Fibroblast of skin of right biceps (primary cell): ENCODE measurements at places on chromosomes 12 and 14.

GRCh38 chr12:92272061-92272964 lies 126.7 kb upstream of the BTG1 start:
- DNase-seq: no peak

DNA sequence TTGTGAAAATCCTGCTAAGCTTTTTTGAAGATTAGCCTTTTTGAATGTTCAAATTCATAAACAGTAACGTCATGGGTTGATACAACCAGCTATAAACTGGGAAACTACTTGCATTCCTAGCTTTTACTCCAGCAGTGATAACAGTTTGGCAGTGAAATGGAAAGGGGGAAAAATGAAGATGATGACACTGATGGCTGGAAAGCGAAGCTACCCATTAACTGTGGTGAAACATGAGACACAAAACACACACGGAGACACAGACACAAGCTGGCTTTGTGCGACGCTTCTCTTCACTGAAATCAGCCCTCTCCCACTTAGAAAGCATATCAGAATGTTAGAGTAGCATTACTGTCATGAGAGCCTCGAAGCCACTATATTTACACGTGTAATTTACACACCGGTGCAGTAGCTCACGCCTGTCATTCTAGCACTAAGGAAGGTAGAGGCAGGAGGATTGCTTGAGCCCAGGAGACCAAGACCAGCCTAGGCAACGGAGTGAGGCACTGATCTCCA lies 15.7 kb downstream of the VPS37B start:
- DNase-seq: peak; percentile 52

GRCh38 chr12:106894774-106895173 lies 60.9 kb upstream of the TMEM263 start:
- no peak for DNase-seq

DNA sequence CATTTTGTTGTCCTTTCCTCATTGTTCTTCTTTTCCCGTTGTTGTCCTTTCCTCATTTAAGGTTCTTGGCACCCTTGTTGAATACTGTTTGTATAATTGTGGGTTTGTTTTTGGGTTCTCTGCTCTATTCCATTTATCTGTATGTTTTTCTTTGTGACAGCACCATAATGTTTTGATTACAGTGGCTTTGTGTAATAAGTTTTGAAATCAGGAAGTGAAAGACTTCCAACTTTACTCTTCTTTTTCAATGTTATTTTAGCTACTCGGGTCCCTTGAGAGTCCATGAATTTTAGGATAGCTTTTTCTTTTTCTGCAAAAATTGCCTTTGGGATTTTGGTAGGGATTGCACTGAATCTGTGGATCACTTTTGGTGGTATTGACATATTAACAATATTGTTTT lies 28.1 kb downstream of the ETNK1 start:
- no peak for DNase-seq

GRCh38 chr14:81382517-81383225 lies 17.5 kb downstream of the STON2 start:
- no peak for DNase-seq

GRCh38 chr12:77002382-77002781 lies 63.0 kb downstream of the E2F7 start:
- no peak for DNase-seq

DNA sequence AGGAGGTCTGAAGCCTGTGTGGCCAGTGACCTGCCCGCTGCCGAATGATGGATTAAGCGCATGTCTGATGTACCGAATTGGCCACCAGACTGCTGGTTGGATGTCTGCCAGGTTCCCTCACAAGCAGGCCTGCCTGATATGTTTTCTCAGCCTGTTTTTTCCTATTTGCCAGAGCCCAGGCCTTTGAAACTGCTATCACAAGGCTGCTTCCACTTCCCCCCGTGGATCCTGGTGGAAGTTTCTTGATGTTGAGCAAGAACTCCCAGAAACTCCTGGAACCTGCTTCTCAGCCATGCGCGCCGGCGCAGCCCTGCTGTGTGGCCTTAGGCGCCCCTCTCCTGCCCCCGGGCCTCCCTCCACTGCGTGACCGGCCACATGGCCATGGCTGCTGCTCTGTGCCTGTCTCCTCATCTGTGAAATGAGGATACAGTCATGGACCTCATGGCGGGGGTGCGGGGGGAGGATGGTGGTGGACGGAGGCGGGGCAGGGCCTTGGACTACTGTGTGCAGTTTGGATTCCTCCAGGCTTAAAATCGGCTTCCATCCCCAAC lies 56.6 kb downstream of the CALM1 start:
- DNase-seq: peak; percentile 7

GRCh38 chr14:45359746-45360145 lies 106.7 kb upstream of the MIS18BP1 start:
- peak; percentile 77 for DNase-seq

- DNase-seq: no peak
These were observed 11.0 kb upstream of the SRP54 start for GRCh38 chr14:34971801-34972200.

- no peak for DNase-seq
These were observed 73.4 kb upstream of the DDHD1 start for GRCh38 chr14:53226553-53226952.

GRCh38 chr12:56565510-56566101 lies 44.0 kb downstream of the RBMS2 start:
- DNase-seq: peak; percentile 60

DNA sequence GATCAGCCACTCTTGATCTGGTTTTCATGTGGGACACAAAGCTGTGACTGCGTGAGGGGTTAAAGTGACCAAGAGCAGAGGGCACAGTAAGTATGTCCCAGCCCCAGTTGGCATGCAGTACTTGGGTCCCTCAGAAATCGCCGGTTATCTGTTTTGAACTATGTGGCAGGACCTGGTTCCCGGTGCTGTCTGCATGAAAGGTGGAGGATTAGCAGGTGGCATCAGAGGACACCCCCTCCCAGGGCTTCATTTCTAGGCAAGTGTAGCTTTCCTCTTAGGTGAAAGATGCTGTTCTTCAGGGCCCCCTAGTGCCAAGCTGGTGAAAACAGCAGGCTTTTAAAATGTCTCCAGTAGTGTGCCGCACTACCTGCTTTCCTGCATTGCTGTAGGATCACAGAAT lies 57.1 kb downstream of the ATG14 start:
- peak; percentile 41 for DNase-seq

GRCh38 chr14:73722581-73722980 lies 8.4 kb upstream of the PNMA1 start:
- no peak for DNase-seq

- no peak for DNase-seq
These were observed 8.3 kb upstream of the GPX2 start for GRCh38 chr14:64950889-64951288.

DNA sequence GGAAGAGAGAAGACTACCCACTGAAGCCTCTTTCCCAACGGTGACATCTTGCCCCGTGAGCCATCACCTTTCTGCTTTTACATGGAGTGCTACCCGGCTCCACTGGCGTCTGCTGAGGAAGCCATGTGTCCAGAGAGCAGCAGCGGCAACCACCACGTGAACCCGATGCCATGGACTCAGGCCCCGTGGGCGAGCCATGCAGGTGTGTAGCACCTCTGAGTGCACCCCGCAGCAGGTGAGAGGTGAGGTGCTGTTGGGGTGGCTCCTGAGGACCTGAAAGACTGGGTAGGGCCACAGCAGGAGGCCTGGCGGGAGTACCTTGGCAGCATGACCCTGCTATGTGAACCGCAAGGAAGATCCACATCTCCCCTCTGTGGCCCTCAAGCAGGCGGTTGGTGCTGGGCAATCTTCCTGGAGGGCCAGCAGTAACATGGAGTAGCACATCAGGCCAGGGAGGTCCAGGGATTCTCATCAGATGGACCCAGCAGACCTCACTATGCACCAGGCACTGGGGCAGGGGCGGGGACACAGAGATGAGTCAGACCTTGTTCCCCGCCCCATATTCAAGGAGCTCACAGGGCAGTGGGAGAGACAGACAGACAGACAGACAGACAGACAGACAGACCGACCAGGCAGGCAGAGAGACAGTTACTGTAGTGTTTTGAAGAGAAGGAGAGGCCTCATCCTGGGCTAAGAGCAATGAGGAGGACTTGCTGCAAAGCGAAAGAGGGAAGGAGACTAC lies 129.6 kb downstream of the PAPOLA start:
- no peak for DNase-seq

GRCh38 chr14:22844221-22845102 lies 8.1 kb downstream of the MMP14 start:
- DNase-seq: no peak

DNA sequence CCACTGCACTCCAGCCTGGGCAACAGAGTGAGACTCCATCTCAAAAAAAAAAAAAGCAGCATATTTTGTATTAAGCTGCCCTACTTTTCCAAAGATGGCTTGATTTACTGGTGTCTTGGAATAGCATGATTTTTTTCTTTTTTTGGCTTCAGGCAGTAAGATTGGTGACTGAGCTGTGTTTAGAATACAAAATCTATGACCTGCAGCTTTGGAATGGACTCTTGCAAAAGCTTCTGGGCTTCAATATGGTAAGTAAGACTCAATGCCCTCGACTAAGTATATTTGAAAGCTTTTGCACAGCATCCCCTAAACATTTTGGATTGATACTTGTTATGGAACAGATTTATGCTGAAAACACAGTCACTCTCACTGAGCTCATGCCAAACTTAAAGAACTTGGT lies 87.8 kb downstream of the KNTC1 start:
- no peak for DNase-seq

DNA sequence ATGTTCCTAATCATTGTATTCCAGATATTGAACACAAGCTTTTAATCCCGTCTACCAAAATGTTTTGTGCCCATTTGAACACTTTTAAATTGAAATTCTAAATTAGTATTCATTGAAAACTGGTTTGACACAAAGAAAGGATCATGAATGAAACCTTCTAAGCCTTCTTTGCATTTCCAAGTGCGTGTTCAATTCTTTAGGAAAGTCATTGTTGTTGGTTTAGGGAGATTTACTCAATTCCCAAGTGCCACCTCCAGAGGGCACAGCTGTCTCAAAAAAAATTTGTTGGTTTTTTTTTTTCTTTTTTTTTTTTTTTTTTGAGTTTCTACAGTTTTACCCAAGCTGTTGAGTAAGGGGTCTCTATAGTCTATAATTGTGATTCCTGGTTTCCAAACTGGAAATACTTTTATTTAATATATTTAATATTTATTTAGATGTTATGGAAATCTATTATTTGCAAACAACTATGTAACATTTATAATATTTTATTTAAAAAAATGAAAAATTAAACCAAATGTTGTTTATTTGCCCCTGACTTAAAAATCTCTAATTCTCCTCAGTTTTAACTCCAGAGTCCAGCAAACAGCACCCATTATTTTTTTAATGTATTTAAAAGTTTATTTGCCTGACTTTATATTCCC lies 79.9 kb downstream of the NEDD1 start:
- DNase-seq: peak; percentile 20

DNA sequence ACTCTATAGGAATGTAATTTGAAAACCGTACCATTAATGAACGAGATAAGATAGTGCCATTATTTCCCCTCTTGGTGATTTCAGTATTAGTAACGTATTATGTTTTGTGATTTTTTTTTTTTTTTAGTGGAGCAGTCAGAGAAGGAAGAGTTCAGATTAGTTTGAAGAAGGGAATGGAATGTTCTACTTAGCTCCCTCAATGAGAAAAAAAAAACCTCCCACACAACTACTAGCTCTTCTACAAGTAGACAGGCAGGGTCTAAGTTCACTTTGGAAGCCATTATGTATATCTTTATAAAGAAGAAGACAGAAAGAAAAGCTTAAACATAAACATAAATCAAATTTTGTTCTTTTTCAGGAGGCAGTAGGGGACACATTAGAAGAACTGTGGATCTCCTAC lies 27.3 kb downstream of the PNMA1 start:
- no peak for DNase-seq

GRCh38 chr14:61417141-61417540 lies 95.8 kb downstream of the PRKCH start:
- DNase-seq: no peak

GRCh38 chr12:106144847-106145246 lies 6.1 kb upstream of the NUAK1 start:
- DNase-seq: peak; percentile 62

GRCh38 chr14:95255487-95255886 lies 64.2 kb downstream of the CLMN start:
- peak; percentile 80 for DNase-seq

- peak; percentile 51 for DNase-seq
These were observed 10.3 kb upstream of the PGAM5 start for GRCh38 chr12:132700212-132700822.

- peak; percentile 78 for DNase-seq
These were observed 8.0 kb upstream of the CERS5 start for GRCh38 chr12:50174971-50175715.

DNA sequence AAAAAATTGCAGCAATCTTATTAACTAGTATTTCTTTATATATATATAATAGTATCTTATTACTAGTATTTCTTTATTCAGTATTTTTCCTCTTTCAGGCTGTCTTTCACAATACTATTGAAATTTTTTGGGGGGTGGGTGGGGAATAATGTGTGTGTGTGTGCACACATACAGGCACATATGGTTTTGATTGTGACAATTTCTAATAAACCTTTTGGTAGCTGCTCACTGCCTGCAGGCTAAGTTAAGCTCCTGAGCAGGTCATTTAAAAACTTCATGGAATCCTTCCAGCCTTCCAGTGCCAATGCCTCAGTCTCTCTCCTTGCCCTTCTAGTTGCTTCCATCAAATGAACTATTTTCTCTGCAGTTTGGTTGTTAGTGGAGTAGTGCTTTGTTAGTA lies 490.1 kb downstream of the PCNX1 start:
- peak; percentile 46 for DNase-seq

GRCh38 chr12:19992311-19992710 lies 376.0 kb upstream of the PDE3A start:
- no peak for DNase-seq

DNA sequence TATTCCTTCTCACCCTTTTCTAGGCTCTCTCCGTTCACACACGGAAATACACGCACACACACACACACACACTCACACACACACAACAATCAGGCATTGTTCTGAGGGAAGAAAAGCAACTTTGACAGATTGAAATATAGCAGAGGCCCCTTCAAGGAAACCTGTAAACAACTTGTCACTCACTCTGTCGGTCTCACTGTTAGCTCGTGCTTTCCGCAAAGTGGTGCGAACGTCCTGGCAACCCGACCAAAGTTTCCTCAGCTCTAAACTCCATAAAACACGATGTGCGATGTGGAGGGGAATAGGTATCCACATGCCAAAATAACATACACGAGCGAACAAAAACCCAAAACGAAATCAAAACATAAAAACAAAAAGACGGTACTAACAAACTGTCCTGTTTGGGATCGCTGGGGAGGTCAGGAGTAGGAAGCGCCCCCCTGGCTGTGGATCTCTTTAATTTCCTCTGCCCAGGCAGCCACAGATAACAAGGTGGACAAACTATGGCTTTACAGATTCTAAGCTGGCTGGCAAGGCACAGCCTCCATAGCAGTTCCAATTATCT lies 822 bp upstream of the SOX5 start:
- no peak for DNase-seq

- DNase-seq: no peak
These were observed 196.6 kb downstream of the SLC25A21 start for GRCh38 chr14:36975834-36976233.

GRCh38 chr12:65894088-65894487 lies 69.8 kb downstream of the HMGA2 start:
- peak; percentile 83 for DNase-seq

GRCh38 chr12:62588916-62589315 lies 122.3 kb downstream of the MON2 start:
- DNase-seq: peak; percentile 76
